ENCODE measurements at places on chromosomes 16 and 17. TPM values are rescaled to one million over a fixed set of nuclear protein-coding genes. Genes with fewer than 3 reads are reported as not detected.

DNA sequence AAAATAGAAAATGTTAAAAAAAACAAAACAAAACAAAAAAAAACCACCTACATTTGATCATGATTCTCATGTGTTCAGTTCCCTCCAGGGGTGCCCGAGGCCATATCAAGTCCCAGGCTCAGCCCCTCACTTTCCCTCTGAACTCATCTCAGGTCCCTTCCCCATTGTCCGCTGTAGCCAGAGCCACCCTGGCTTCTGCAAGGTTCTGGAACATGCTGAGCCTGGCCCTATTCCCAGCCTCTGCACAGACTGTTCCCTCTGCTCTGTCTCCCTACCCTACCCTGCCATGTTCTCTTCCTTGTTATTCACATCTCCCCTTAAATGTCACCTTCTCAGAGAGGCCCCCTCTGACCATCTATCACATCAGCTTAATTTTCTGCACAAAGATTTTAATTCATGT is 46.9 kb downstream of the TK2 start:
- DNase-seq, result no peak

DNA sequence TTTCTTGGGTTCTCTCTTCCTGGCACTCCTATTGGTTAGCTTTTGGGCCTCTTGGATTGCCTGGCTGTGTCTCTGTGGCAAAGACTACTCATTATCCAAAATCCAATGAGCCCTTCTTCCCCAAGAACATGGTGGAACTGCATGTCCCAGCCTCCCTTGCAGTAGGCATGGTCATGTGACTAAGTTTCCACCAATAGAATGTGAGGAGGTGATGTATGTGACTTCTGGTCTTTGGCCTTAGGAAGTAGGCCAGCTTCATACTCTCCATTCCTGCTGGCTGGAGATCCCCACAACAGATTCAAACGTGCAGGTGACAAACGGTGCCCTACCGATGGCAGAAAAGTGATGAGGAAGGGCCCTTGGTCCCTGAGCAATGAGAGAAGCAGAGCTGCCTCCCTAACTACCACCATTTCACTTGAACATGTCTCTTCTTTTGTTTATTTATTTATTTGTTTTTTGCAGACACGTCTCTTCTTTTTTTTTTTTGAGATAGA is 17.3 kb upstream of the SPN start:
- no peak for DNase-seq

GRCh38 chr17:6048486-6048885 is 21.7 kb upstream of the WSCD1 start:
- no peak for DNase-seq

- DNase-seq, result no peak
Measured at GRCh38 chr17:13513039-13513405, 88.7 kb downstream of the HS3ST3A1 start.

DNA sequence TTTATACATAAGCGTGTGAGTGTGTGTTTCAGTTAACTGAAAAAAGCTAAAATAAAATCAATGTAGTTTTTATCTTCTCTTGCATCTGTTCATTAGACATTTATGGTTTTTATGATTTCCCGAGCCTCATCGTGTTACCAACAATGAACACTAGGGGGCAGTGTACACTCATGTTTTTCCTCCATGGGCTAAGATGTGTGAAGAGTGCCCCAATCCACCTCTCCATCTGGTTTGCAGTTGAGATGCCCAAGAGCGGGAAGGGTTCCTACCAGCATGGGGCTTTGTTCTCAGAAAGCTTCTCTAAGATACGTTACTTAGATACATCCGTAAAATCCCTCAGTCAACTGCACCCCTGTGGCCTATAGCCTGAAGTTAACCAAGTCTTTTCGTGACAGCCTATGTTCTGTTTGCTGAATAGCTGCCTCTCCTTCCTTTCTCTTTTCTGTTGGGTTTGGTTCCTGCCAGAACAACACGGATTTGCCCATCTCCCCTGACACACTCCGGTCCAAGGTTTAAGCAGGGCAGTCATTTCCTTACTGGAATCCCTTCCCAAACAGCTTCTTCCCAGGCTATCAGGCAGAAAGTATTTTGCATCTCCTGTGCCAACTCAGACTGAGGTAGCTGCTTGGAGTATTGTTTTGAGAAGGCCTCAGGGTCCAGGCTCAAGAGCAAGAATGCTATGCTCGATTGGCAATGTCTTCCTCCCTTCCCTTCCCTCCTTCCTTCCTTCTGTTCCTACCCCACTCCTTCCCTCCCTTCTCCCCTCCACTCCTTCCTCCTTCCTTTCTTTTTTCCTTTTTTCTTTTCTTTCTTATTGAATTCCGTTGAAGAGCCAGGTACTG is 12.9 kb upstream of the ELAC2 start:
- peak; percentile 60 for DNase-seq

- no peak for DNase-seq
Measured at GRCh38 chr16:4675864-4676786, 17.2 kb upstream of the NUDT16L1 start.

- no peak for DNase-seq
Measured at GRCh38 chr17:76428511-76428910, 24.4 kb downstream of the UBE2O start.

DNA sequence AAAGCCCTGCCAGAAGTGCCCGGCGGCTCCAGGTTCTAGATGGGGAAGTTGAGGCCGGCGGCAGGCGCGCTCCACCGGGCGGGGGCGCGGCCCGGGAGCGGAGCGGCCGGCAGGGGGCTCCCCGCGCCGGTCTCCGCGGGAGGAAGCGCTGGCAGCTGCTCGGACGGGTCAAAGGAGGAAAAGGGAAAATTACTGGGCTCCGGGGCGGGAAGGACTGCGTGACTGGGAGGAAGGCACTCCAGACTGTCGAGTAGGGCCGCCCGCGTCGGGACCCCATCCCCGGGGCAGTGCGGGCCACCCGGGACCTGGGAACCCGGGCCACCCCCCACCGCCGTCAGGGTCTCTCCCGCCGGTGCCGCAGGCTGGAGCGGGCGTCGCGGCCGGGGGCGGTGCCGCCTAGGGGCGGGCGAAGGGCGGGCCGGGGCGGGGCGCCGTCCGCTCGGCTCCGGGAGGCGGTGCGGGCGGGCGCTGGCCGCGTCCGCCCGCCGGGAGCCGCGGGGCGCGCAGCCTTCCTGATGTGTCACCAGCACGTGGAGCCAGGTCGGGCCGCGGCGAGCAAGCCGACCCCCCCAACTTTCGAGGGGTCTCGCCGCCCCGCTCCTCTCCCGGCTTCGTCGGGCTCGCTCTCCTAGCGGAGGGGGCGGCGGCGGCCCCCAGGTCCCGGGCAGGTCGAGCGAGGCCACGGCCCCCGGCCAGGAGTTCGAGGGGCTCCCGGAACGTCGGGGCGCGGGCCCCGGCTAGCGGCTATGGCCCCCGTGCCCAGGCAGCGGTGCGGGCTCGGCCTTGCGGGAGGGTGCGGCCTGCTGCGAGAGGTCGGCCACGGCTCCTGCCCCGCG is 167.5 kb downstream of the RAB11FIP4 start:
- DNase-seq, result peak; percentile 40

The SERPINF2 gene
- 0.39 TPM for total RNA-seq

- DNase-seq, result peak; percentile 64
Measured at GRCh38 chr17:56808503-56808902, 25.2 kb downstream of the C17orf67 start.

The CACNA1H gene
- 12.6 TPM for total RNA-seq

DNA sequence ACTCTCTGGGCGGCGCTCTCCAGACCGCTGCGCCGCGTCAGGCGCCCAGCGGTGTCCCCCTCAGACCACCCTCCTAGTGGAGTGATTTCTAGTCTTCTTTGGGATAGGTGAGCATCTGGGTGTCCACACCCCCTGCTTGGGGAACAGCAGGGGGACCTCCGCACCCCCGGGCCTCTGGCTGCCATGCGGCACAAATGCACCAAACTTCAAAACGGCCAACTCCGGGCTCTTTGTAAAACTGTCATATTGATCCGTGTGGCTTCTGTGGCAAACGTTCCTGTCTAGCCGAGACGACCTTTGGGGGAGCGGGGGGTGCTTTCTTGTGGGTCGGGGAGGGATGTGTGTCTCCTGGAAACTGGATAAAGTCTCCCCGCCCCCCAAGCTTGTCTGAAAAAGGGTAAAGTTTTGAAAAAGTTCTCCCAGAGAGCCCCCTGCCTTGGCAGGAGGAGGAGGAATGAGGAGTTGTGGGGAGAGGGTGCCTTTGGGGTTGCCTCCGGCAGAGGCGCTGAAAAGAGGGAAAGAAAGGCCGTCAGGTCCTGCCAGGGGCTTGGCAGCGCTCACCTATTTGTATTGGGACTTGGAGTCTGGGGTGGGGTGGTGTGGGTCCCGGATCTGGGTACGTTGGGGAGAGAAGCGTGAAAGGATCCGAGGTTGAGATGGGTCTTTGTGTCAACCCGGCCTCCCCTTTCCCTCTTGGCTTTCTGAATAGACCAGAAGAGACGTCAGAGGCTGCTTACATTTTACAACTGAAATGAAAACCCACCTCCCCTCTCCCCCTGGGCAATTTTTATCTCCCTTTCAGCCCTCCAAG is 2.2 kb upstream of the CHD3 start:
- DNase-seq, result peak; percentile 66

- DNase-seq, result no peak
Measured at GRCh38 chr16:89841275-89841674, 13.0 kb downstream of the SPIRE2 start.

DNA sequence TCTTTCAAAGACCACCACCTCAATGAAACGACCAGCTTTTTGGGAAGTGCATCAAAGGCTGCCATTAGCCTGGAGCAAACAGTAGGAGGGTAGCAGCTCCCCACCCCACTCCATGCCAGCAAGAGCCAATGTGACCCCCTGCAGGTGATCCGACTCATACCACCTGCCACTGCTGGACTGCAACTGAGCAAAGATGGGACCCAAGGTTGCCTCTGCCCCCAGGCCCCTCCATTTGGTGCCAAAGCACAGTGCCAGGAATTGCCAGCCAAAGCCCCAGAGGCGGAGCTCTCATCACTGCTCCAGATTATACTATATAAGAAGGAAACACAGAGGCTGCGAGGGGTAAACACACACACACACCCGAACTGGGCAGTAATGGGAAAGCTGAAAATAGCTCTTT is 8.3 kb downstream of the PITPNM3 start:
- no peak for DNase-seq

The KRT32 gene
- total RNA-seq, result 28.0 TPM

- DNase-seq, result peak; percentile 10
Measured at GRCh38 chr16:12089492-12090150, 113.1 kb downstream of the SNX29 start.

DNA sequence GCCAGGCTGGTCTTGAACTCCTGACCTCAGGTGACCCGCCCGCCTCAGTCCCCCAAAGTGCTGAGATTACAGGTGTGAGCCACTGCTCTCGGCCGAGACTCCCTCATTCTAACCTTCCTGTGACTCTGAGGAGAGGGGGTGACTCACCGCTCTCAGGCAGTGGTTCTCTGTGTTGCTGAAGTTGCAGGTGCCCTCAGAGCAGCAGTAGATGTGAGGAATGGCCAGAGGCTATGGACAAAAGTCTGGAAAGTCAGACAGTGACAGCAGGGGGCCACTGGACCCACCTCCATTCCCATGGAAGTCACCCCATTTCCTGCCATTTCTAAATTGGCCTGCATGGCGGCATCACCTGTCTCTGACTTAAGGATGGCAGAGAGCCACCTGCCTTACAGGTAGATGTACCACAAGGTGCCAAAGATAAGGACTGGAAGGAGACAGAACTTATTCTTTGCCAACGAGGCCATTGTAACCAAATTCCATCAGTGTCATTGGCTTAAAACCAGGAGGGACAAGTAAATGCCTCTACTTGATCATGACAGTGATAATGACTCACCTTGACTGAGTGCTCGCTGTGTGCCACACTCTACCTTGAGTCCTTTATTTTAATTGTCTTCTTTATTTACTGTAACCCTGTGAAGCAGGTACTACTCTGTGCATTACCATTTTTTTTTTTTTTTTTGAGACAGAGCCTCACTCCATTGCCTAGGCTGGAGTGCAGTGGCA is 15.3 kb upstream of the CNOT1 start:
- no peak for DNase-seq

- peak; percentile 32 for DNase-seq
Measured at GRCh38 chr16:7351610-7352510, 19.2 kb downstream of the RBFOX1 start.

GRCh38 chr17:78785011-78785662 is 3.1 kb upstream of the CYTH1 start:
- no peak for DNase-seq

DNA sequence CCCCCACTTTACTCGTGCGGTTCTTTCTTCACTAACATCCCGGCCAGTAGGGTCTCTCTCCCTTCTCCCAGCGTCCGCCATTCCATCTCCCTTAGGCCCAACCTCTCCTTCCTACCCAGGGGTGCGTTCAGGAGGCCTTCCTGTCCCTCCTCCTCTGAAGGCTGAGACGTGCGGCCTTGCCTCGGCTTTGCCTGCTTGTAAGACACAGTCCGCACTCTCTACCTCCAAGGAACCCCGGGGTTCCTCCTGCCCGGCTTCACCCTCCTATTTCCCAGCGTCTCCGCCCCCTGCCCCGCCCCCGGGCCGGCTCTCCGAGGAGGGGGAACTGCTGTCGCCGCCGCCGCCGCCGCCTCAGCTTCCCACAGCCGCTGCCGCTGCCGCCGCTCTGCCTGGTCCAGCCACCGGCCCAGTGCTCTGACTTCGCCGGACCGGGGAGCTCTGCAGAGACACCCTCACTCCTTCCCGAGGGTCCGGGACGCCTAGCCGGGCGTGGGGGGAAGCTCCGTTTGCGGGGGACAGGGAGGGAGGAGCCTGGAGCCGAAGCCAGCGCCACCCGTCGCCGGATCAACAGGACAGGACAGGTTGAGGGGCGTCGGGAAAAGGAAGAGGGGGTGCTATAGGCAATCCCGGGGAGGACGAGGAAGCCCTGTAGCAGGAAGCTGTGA is 1.2 kb upstream of the FGF11 start:
- DNase-seq, result no peak

The C16orf46 gene
- 0.69 TPM for total RNA-seq

GRCh38 chr17:7176841-7177190 is 2.4 kb downstream of the ASGR1 start:
- no peak for DNase-seq

The KRTAP17-1 gene
- total RNA-seq, result 7.9 TPM

- DNase-seq, result no peak
Measured at GRCh38 chr16:22726868-22727267, 87.1 kb upstream of the HS3ST2 start.

DNA sequence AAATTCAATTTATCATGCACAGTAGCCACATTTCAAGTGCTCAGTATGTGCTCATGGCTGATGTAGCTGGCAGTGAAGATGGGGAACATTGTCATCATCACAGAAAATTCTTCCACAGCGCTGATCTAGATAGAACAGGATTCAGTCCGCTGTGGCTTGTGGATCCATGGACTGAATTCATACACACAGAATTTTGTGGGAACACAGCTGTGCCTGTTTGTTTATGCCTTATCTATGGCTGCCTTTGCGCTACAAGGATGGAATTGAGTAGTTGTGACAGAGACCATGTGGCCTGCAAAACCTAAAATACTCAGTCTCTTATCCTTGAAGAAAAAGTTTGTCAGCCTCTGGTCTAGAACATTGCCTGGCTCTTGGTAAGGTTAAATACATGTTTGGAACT is 128.4 kb downstream of the PRKCB start:
- no peak for DNase-seq

The PRRT2 gene
- total RNA-seq, result 3.6 TPM
